ENCODE measurements at places on chromosomes 5 and 9.

DNA sequence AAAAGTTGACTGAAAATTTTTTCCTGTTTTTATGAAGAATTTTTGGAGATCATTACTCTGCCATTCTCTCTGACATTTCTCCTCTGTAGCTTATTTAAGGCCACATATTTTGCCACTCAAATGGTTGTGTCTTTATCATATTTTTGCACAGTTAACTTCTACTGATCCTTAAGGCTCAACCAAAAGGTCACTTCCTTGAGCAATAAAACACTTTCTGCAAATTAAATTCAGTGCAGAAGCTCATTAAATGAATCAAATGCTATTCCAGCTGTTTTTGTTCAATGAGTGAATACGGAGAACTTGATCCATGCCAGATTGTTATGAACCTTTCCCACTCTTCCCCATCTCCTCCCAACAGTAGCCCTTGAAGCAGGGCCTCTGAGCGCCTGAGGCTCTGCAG, 93.8 kb upstream of the EPB41L4A start:
- no peak for DNase-seq

DNA sequence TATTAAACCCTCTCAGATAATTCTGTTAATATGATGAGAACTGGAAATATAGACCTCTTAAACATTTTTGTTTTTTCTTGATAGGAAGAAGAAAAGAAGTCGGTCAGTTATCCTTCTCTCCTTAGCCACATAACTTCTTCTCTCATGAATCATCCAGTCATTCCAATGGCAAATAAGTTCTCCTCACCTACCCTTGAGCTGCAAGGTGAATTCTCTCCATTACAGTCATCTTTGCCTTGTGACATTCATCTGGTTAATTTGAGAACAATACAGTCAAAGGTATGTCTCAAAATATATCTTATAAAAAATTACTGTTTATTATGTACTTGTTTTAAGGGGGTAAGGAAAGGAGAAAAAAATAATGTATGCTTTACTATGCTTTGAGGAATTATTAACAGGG, 165.3 kb downstream of the MAN2A1 start:
- DNase-seq = no peak

DNA sequence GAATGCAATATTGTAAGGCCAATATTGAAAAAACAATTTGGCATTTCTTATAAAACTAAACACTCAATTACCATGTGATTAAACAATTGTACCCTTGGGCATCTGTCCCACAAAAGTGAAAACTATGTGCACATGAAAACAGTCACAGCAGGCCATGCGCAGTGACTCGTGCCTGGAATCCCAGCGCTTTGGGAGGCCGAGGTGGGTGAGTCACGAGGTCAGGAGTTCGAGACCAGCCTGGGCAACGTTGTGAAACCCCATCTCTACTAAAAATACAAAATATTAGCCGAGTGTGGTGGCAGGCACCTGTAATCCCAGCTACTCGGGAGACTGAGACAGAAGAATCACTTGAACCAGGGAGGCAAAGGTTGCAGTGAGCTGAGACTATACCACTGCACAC, 343.7 kb downstream of the DMRTA1 start:
- no peak for DNase-seq

GRCh38 chr5:37208883-37209797, 40.0 kb downstream of the CPLANE1 start:
- DNase-seq = no peak

DNA sequence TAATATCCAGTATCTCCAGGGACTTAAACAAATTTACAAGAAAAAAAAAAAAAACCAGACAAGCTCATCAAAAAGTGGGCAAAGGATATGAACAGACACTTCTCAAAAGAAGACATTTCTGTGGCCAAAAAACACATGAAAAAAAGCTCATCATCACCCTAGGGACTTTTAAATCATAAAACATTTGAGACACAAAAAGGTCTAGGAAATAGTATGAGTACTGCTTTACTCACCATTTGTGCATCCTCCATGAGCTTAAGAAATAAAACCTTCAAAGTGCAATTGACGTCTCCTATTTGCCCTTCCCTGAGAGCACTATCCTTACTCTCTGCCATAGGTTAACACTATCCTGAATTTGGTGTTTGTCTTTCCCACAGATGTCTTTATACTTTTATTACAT, 193.7 kb upstream of the NREP start:
- peak; percentile 75 for DNase-seq

DNA sequence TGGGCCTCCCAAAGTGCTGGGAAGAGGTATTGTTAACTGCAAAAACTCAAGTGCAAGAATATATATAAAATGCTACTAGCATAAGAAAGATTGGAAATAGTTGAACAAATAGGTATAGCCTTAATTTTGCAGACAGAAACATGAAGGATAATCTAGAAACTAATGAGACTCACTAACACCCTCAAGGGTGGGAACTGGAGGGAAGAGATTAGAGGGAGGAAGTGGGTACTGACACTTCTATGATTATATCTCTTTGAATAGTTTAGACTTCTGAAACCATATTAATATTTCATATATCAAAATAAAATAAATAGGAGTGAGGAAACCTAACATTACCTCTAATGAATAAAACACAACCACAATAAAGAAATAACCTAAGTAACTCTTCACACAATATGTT, 23.0 kb downstream of the AUH start:
- DNase-seq = no peak

GRCh38 chr5:116862632-116863455, 288.2 kb upstream of the SEMA6A start:
- DNase-seq = no peak

- no peak for DNase-seq
Observed at GRCh38 chr9:121272401-121272948, 4.5 kb downstream of the GSN start.

- DNase-seq = no peak
Observed at GRCh38 chr5:93611976-93612854, 29.2 kb downstream of the NR2F1 start.

- DNase-seq = peak; percentile 76
Observed at GRCh38 chr9:123048748-123049147, 15.3 kb downstream of the GPR21 start.

DNA sequence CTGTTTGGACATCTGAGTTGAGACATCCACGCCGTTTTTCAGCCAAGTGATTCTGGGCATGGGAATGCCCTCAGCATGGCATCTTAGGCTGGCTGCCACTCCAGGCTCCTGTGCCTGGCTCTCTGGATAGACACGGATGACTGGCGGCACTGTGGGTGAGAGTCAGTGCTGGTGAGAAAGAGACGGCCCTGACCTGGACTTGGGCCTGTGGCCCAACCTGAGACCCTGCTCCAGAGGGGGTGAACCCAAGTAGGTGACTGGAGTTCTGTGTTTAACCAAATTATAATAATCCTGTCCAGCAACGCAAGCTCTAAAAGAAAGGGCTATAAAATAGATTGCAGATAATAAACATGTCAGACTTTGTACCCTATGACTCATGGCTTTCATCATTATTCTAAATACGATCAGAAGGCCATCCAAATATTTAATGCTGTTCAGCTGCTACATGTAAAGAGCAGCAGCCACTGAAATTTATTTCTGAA, 173.9 kb downstream of the HSPA4 start:
- peak; percentile 16 for DNase-seq

DNA sequence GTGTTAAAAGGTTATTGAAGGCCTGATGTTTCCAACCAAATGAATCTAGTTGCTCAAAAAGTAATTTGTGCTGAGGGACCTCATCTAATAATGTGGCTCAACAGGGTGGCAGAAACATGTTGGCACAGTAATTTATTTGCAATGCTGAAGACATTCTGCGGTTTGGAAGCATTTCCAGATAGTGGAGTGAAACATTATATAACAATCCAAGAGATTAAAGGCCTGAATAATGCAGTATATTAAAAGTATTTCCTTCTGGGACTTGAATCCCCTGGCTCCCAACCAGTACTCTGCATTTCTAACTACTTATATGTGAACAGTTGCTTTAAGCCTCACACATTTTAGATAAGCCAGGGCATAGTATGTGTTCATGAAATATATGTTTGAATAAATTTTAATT, 25.9 kb upstream of the ALDH1A1 start:
- DNase-seq = no peak

GRCh38 chr9:95874989-95875304, 544 bp upstream of the ERCC6L2 start:
- DNase-seq = no peak

GRCh38 chr5:77561965-77562364, 69.8 kb upstream of the WDR41 start:
- no peak for DNase-seq

DNA sequence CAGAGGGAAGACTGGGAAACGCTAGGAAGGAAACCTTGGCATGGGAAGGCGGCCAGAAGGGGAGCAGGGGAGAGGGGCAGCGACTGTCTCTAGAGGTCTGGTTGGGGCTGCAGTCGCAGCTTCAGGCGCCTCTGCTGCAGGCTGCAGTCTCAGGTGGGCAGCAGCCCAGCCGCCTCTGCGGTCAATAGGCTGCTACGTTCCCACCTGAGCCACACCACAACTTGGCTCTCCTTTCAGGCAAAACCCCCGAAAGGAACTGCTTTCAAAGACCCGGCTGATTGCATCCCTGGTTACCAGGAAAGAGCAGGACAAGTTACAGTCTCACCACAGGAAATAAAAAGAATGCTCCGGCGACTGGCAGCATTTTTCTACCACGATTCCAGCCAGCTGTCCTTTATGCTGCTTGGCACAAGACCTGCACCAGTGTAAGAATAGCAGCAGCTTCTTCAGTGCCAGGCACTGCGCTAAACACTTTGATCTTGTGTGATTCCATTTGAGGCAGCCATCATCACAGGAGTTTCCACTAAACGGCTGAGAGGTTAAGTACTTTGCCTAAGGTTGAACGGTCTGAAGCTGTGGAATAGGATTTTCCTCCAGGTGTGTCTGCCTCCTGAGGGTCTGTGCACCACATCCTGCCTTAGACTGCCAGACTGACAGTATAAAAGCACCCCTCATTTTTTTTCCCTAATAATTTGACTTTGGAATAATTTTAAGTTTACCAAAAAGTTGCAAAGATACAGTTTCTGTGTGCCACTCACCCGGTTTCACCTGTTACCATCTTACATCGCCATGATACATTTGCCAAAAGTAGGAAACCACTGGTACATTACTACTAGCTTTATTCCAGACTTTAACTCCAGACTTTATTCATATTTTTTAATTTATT, 7.5 kb downstream of the RPS14 start:
- no peak for DNase-seq

GRCh38 chr9:114016101-114016500, 62.0 kb downstream of the AMBP start:
- DNase-seq = no peak

DNA sequence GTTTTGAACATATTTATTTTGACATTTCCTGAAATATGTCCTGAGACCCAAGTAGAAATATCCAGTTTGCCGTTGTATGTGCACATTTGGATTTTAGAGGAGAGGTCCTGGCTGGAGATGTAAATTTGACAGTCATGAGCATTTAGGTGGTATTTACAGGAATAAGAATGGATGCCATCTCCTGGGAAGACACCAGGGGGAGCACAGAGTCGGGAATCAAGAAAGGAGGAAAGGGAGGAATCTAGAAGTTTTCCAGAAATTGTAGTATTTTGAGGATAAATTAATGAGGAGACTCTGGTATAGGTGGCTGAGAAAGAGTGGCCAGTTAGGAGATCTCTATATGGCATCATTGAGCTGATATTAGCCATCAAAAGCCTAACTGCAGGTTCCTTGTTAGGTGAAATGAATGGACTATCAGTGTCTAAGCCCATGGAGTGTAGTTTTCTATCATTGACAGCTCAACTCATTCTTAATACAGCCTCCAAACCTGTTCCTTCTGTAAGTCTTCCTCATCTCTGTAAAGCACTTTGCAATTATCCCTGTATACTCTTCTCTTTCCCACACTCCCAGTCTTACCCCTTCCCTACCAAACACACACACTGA, 7.2 kb downstream of the GAPT start:
- DNase-seq = peak; percentile 2

DNA sequence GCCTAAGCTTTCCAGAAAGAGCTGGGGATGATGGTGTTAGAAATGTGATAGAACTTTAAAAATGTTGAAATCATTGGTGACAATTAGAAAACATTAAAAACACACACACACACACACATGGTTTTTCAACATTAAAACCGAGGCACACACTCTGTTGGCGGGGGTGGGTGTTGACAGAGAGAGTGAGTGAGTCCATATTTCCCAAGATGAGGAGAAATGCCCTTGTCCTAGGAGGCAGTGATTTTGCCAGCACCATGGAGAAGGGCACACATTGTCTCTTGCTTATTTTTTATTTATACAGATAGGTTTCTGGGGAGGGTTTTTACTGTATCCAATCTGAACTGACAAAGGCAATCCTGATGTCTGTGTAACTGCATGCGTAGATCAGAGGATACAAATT, 152.5 kb downstream of the INSYN2B start:
- no peak for DNase-seq

DNA sequence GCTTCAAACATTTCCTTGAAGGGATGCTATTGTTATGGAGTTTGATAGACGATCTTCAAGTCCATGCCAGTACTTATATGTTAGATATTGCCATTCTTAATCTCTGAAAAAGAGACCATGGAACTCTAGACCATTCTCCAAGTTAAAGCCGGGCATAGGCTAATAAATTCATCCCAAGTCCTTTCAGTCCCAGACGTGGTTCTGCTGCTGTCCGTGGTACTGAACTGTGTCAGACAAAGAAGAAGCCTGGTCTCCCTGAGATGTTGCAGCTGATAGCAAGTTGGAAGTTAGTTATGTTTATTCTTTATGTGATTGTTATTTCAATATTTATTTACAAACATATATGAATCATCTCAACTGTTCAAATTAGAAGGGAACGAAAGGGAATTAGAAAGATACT, 158.7 kb downstream of the NMUR2 start:
- no peak for DNase-seq

DNA sequence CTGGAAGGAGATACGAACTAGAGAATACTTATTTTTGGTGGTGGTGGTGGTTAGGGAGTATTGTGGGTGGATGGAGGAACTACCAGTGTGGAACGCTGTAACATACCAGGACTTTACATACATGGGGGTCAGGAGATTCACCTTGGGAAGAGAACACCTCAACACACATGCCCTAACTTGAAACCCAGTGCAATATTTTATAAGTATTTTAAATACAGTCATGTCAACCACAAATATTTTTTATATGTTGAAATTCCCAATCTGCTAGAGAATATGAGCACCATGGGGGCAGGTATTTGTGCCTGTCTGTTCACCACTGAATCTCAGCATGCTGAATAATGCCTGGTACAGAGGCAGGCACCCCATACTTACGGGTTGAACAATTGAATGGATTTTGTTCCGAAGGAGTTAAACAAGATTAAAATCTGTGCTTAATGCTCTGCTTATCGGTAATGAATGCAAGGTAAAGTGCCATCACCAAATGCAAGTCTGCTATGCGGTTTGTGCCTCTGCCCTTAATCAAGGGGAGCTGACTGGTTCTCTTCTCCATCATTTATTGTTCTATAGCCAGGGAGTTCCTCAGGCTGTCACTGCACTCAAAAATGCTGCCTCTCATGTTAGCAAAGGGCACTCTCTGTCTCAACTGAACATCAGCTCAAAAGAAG, 65.3 kb downstream of the RASEF start:
- no peak for DNase-seq

- peak; percentile 54 for DNase-seq
Observed at GRCh38 chr5:169804861-169805260, 167.8 kb downstream of the DOCK2 start.

Measured in fibroblast of skin of left quadriceps (primary cell).